ENCODE measurements at places on chromosomes 3 and 15.

- no peak for DNase-seq
Observed at GRCh38 chr15:100601617-100602063, 344 bp downstream of the LINS1 start.

DNA sequence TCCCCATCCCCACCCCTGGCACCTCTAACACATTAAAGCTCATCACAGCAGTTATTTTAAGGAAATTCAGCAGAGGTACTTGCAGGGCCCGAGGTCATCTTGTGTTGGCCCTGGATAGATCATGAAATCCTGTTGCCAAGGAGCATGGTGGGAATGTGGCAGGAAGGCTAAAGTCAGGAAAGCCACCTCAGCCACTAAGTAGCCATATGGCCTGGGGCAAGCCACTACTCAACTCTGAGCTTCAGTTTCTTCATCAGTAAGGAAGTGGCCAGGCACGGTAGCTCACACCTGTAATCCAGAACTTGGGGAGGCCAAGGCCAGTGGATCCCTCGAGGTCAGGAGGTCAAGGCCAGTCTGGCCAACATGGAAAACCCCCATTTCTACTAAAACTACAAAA is 55.9 kb downstream of the LIPC start:
- no peak for DNase-seq

DNA sequence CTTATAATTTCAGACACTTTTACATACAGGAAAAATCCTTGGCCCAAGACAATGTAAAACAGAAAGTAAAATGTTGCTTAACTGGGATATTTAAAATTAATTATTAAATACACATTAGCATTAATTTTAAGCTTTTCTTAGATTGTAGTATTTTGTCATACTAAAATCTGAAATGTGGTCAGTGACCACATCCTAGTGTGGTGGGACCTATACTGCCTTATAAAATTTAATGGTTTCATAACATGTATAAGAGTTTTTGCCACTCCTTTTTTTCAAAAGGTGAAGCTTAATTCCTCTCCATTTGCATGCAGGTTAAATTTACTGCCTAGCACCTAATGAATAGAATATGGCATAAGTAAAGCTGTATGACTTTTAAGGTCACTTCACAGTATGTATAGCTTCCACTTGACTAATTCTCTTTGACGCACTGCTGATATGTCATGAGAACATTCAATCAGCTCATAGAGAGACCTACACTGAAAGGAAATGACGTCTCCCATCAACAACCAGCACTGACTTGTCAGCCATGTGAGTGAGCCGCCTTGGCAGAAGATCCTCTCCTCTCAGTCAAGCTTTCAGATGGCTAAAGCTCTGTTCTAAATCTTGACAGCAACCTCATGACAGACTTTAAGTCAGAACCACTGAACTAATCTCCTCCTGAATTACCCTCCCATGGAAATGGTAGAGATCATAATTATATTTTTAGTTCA is 847.8 kb downstream of the SI start:
- no peak for DNase-seq

GRCh38 chr15:80640531-80641121 is 54.5 kb upstream of the ABHD17C start:
- no peak for DNase-seq

GRCh38 chr15:50676799-50677483 is 9.7 kb downstream of the TRPM7 start:
- no peak for DNase-seq

GRCh38 chr3:76643623-76644304 is 396.1 kb upstream of the ROBO2 start:
- no peak for DNase-seq

DNA sequence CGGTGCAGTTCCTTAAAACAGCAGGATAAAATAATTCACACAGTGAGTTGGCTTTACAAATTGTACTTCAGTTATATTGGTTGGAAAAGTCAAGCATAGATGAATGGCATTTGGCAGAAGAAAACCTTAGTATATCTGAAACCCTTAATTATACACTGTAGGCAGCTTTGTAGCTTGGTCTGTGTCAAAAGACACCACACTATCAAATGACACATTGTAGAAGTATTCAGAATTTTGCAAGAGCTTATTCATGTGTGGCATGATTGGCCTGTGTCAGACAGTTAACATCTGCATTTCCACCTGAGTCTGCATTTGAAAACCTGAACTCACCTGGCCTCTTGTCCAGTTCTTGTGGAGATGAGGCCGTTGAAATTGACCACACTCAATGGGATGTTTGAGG is 13.8 kb downstream of the TMEM266 start:
- no peak for DNase-seq

DNA sequence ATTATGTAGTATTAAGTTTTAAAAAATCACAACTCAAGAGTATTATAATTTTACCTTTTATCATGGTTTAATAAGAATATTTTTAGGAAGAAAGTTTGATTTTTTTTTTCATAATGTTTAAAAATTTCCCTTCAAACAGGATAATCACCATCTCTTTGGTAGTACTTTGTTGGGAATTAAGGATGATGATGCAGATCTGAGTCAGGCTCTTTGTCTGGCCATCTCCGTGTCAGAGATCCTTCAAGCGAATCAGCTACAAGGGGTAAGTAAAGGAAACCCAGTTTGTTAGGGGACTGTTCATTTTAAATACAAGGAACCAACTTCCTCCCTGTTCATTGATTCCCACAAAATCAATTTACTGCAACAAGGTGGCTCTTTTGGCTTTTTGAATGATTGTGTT is 36.8 kb upstream of the NIT2 start:
- no peak for DNase-seq

DNA sequence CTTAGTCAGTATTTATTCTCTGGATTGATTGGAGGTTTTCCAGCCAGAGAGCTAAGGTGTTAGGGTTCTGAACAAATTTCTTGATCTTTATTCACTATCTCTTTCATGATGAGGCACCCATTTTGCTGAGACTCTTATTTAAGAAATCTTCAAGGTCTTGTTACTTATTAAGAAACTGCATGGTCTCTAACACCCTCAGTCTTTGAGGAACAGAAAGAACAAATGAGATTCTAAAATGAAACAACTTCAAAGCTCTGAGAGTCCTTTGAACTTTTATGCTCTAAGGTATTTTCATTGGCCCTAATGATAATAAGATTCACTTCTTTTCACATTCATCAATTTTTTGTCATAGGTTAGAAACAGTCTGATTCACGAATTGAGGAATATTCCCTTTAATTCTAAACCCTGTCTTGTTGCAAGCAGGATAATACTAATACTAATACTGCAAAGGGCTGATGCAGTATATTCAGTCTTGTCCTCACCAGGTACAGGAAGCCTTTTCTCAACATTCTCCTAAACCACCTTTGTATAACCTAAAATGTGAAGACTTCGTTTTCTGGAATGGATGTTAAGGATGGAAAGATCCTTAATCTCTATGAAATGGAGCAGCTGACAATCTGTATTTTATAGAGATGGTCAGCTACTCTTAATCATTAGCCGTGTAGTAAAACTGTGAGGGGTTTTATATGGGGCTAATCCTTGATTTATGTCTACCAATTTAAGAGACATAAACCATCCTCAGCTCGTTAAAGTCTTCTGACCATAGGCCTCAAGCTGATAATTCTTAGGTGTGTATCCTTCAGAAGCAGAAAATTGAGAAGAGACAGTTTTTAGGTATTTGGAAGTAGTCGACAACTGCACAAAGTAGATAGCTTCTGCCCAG is 198.3 kb downstream of the OTOL1 start:
- DNase-seq, result no peak

- no peak for DNase-seq
Observed at GRCh38 chr15:87228460-87228859, 1028.1 kb downstream of the NTRK3 start.

DNA sequence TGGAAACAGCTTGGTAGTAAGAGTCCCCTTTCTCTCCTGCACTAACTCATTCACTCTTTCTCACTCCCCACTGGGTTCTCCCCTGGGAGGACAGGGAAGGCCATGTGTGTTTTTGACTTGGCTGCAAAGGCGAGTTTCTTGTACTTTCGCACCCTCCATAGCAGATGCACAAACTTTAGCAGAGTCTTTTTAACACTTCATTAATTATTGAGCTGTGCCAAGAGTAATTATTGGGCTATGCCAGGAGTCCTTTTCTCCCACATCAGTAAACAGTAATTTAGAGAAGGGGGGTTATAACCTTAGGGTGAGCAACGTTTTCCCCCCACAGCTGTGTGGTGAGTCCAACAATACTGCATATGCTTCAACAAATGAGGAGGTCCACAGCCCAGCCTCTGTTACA is 224.4 kb upstream of the ATP11B start:
- no peak for DNase-seq

- no peak for DNase-seq
Observed at GRCh38 chr3:181726351-181727330, 14.9 kb downstream of the SOX2 start.

DNA sequence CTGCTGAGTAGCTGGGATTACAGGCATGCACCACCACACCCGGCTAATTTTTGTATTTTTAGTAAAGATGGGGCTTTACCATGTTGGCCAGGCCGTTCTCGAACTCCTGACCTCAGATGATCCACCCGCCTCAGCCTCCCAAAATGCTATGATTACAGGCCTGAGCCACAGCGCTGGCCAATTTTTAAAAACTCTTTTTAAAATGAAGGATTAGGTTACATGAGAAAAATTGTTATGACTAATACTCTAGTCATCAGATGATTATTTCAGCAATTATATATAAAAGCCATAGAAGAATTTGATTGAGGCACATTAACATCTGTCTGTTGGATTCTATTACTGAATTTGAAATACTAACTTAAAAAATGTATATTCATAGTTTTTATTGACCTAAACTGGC is 134.1 kb upstream of the MNS1 start:
- DNase-seq, result no peak

- DNase-seq, result no peak
Observed at GRCh38 chr3:197878427-197878826, 71.6 kb upstream of the RPL35A start.

DNA sequence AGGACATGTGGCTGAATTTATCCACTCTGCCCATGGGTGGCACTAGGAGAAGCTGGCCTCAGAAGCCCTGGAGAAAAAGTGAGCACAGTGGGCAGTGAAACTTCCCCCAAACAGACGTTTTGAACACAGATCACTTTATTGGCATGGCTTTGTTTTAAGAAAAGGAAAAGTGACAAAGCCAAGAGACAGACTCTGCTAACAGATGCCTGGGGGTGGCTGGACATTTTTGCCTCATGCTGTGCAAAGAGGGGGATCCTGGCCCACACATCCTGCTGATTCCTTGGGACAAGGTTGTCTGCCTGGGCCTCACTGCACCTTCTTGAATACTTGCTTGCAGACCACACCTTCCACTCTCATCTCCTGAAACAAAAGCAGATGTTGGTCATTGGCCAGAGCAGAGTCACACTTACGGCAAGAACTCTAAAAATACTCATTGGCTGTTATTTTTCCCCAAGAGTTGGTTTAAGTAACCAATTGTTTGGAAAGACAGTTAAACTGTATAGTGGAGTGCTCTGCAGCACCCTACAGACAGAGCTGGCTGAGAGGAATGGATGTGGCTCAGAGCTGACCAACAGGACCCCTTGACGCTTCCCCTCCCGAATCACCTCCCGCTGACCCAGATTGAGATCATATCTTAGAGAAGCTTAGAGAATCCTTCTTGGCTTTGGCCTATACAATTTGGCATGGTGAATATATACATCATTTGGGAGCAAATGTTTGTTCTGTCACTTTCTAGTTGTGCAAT is 22.0 kb downstream of the RBP1 start:
- DNase-seq, result no peak

DNA sequence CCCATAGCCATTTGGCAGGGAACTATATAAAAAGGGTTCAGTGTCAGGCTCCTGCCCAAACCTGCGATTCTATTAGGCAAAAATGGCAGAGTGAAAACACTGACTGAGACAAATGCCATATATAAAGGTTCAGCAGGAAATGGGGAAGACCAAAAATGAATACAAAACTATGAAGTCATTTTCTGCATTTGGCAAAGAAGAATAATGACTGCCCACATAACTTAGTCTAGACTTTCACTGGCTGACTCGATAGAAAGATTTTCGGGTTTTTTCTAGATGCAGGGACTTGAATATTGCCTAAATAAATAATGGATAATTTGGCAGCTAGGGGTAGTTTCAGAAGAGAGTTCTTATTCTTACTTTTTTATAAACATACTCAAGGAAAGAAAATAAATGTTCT is 178.0 kb downstream of the TPRG1 start:
- DNase-seq, result no peak

DNA sequence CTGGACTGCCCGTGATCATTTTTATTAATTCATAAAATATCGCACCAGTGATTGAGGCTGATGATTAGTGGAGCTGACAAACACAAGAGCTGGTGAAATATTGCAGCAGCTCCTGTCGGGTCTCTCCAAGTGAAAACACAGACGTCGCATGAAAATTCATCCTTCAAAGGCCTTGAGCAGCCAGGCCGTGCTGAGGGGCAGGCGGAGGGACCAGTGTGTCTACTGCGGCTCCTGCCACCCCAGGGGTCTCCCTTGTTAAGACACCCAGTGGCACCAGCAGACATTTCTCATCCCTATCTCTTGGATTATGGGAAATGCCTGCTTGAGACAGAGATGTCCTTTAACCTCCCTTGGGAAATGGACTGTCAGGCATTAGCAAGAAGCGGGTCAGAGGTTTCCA is 289.4 kb upstream of the TLE3 start:
- no peak for DNase-seq

DNA sequence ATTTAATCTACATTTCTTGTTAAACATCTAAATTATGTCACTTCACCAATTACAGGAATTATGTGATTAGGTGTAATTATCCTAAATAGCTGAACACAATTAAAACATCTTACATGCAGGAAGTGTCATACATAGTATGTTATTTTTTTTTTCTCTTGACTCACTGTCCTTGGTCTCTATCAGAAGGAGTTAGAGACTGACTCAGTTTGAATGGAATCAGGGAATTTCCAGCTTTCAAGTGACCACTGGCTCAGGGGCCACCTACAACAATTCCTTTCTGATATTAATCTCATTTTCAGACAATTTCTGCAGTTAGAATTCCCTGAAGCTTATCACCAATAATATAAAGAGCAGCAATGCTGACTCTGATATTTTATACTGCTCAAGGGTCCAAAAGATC is 400.7 kb downstream of the ROBO1 start:
- DNase-seq, result no peak

- DNase-seq, result no peak
Observed at GRCh38 chr3:121431726-121432517, 113.9 kb downstream of the POLQ start.

DNA sequence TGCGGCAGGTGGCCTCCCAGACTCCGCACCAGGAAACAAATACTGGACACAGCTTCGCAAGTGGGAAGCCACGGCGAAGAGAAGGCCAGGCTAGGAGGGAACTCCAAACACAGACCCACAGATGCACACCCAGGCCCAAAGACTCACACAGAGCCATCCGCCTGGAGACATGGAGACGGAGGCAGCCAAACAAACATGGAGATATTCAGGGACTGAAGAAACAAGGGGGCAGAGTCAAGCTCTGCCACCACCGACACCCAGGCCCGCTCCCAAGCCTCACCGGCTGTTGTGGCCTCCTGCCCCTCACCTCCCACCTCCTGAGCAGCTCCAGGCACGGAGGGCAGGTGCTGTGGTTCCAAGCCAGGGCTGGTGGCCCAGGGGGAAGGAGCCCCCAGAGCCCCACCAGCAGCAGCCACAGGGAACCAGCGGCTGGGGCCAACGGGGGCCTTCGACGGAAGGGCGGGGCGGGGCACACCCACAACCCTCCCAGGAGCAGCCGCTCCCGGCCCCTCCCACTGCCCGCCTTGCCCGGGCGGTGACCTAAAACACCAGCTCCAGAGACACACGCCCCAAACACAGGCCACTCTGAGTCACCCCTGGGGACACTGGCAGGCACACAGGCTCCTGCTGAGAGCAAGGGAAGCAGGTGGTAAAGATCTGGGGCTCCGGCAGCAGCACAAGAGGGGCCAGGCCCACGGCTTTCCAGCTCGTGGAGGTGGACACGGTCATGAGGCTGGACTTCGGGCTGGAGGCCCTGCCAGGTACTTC is 31.9 kb downstream of the TNK2 start:
- no peak for DNase-seq
